ENCODE measurements at places on chromosomes 5 and 9.

- DNase-seq, result no peak
Observed at GRCh38 chr9:86541014-86541570, 186.9 kb upstream of the TUT7 start.

- no peak for DNase-seq
Observed at GRCh38 chr5:125560476-125561225, 814.2 kb upstream of the ZNF608 start.

GRCh38 chr9:35958104-35958837 lies at the start of gene OR2S2:
OR2S2 (minus strand) TSS chr9:35958154; CDS start chr9:35958098, 56 bp downstream.
- no peak for DNase-seq

DNA sequence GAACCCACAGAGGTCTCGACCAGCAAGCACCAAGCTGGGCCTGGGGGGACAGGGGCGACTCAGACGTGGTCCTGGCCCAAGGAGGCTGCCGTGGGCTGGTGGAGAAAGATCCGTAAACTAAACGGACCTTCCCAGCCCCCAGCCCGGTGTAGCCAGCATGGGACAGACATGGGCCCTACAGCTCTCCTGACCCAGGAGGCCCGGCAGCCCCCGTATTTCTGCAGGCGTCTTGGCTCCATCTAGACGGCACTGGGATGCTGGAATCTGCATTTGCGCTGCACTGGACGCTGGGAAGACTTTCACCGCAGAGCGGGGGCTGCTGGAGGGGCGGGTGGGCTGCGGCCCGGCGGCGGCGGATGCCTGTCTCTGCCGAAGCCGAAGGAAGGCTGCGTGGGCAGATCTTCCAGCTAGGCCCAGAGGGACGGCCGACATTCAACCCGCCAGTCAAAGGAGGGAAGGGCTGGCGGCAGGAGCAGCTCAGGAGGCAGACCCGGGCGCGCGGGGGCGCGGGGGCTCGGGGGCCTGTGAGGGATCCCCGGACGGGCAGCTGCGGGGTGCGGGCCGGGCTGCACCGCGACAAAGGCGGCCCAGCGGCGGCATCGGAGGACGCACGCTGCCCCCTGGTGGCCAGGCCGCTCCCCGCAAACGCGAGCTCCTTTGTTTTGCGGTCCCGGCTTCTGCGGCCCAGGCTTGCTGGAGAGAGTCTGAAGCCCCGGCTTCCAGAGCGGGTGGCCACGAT lies 266.2 kb downstream of the NSG2 start:
- DNase-seq, result peak; percentile 49

- DNase-seq, result no peak
Observed at GRCh38 chr5:137462816-137463520, 36.2 kb downstream of the SPOCK1 start.

DNA sequence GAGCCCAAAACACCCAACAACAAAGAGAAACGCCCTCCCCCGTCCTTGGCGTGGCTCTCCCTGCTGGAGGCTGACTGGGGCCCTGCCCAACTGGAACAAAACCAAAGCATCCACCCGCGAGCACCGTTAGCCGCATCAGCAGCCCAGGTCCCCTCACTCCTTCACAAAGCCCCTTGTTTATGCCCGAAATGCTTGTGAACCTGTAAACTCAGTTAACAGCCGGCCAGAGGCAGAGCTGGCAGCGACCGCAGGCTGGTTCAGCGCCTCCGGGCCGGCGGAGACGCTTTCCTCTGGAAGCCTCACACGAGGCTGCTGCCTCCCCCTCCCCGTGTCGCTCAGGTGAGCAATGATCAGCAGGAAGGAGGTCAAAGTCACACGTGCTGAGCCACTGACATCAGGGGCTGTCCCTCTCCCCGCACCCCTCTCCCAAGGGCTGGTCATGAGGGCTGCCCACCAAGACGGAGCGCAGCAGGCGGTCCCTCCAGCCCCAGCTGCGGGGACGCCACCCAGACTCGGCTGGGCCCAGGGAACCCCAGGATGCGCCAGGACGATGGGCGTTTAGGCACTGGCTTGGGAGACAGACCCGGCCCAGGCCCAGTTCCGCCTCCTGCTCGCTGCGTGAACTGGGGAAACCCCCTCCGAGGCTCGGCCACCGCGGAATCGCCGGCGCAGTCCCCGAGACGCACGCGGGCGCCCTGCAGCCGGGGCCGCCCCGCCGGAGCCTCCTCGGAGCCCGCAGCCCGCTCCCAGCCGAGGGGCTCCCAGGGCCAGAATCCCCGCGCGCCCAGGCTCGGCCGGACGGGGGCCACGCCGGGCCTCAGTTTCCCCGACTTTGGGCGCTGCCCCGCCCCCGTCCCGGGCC lies 563 bp downstream of the SNAPC4 start:
- no peak for DNase-seq

DNA sequence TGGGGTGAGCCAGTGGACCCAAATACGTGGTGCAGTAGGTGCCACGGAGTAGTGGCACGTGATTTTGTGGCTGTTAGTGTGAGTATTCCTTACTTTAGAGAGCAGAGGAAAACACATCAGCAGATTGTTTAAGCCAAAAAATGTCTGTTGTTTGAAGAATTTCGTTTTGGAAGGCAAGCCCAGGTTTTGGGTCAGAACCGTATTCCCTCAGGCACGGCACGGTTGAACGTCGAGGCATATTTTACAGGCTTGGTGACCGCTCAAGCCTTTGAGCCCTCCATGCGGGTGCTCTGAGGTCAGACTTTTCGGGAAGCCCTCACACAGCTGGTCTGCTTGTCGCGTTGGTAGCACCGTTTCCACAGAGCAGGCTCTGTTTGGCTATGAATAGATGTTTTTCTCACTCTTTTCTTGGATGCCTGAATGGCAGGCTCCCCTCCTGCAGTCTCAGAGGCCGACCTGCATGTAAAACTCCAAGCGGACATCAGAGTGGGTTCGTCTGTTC lies 27.2 kb downstream of the NEK6 start:
- no peak for DNase-seq

GRCh38 chr5:178454821-178455479 lies 135.2 kb downstream of the COL23A1 start:
- no peak for DNase-seq

- DNase-seq, result no peak
Observed at GRCh38 chr5:146394486-146394885, 52.6 kb upstream of the TCERG1 start.

DNA sequence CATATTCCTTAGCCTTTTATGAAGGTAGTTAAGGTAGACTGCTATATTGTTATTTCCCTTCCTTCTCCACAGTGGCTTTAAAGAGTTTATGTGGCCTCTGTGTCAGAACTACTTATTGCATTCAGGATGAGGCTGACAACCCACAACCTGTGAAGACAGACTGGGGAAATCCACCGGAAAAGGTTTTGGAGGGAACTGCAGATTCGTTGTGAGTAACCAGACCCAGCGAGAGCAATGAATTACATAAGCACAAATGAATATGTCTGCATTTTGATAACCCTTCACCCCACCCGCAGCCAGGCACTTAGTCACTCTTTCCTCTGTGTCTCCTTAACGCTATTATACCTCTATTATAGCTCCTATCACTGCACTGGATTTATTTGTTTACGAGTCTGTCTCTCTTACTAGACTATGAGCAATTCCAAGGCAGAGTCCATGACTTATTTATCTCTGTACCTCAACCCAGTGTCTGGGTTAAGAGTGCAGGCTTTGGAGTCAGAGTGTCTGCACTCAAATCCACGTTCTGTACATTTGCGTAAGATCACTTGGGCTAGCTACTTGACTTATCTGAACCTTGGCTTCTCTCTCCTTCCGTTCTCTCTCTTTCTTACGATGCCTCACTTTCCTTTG lies 19.2 kb downstream of the KCTD16 start:
- DNase-seq, result peak; percentile 85

- no peak for DNase-seq
Observed at GRCh38 chr9:137311171-137311985, 9.3 kb upstream of the NRARP start.

DNA sequence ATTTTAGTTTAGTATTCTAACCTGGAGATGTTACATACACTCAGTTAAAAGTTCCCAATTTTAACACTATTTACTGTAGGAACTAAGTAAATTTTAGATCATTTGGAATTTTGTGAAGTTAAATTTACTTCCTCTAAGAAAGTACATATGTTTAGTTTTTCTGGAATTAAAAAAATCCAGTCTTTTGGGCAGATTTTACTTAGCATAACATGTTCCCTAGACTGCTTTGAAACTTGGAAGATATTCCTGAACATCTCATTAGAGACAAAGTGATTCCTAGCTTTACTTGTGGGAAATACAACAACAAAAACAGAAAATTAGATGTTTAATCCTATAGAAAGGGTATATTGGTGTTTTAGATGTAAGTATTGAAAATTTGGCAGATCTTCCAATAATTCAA lies 930.0 kb upstream of the PTPRD start:
- no peak for DNase-seq

GRCh38 chr5:107736638-107737037 lies 65.9 kb upstream of the EFNA5 start:
- DNase-seq, result no peak

DNA sequence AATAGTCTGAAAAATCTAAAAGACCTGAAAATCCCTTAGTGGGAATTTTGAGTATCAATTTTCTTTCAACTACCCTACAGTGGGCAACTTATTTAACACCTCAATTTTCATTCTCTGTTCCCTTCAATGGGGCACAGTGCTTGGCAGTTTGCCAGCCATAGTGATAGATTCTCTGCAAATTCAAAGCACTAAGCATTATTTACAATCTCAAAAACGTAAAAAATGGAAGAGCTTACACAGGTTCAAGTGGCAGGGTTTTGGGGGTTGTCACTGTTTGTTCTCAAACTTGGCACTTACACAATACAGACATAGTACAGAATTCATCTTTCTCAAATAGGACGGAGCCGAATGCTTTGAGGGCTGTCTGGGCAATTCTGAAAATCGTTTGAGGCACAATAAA lies 515.0 kb downstream of the EFNA5 start:
- DNase-seq, result no peak

DNA sequence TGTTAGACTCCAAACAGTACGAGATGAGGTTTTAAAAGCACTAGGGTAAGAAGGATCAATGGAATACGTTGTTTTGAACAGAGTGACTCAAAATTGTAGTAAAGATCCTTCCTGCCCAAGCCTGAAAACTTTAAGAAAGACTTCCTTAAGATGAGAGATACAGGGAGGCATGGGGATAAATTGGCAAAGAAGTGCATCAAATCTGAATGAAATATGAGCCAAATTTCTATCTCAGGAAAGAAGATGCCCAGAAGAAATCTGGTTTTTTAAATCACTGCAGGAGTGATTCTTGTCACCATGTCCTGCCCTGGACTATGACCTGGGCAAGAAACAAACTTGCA lies 14.9 kb downstream of the FCN2 start:
- no peak for DNase-seq

DNA sequence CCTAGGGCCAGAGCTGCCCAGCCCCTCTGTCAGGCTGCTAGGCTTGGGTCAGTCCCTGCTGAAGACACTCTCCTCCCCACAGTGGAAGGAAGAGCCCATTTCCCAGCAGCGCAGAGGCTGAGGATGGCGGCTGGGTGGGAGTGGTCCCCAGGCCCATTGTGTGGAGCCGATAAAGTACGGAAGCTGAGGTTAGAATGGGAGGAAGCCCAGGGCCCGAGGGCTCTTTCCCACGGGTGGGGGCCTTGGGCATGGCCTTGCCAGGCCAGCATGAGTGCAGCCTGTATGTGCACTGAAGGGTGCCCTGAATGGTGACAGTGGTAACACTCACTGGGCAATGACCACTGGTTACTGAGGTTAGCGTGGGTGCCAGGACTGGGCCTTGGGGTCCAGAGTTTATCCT lies 125.9 kb downstream of the RGS3 start:
- no peak for DNase-seq

GRCh38 chr5:55724281-55724680 lies 12.2 kb upstream of the SLC38A9 start:
- DNase-seq, result no peak

- no peak for DNase-seq
Observed at GRCh38 chr5:127820910-127821553, 117.8 kb downstream of the CCDC192 start.

GRCh38 chr5:58775701-58776262 lies 192.9 kb downstream of the RAB3C start:
- no peak for DNase-seq

DNA sequence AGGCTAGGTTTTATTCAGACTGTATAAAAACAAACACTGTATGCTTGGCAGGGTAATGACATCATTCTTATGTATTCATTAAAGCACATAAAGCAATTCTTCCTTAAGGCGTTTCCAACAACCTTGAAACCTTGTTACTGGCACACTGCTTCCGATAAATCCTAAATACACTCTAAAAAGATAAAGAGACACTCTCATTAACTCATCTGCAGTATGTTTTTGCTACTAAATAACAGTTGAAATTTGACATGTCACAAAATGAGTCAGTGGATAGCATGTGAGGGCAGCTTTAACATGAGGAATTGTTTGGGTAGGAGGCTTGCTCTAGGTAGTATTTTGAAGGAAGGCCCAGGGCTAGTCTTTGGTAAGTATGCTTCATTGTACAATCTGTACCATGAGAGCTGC lies 13.7 kb downstream of the YIPF5 start:
- DNase-seq, result no peak

GRCh38 chr5:13708906-13709305 lies 235.6 kb downstream of the DNAH5 start:
- DNase-seq, result no peak

DNA sequence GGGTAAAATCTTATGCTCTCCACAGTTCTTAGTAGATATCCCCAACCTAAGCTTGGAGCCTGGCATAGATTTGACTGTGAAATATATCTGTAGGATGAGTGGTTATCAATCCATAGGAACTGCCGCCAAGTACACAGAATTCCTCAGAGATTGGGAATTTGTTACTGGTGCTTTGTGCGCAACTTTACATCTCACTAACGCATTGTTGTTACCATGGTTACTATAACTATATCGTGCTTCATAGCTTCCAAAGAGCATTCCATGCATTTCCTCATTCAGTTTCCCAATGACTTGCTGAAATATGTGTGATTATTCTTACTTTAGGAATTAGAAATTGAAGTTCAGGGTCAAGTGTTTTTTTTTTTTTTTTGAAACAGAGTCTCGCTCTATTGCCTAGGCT lies 9.5 kb upstream of the GGTA1 start:
- no peak for DNase-seq

DNA sequence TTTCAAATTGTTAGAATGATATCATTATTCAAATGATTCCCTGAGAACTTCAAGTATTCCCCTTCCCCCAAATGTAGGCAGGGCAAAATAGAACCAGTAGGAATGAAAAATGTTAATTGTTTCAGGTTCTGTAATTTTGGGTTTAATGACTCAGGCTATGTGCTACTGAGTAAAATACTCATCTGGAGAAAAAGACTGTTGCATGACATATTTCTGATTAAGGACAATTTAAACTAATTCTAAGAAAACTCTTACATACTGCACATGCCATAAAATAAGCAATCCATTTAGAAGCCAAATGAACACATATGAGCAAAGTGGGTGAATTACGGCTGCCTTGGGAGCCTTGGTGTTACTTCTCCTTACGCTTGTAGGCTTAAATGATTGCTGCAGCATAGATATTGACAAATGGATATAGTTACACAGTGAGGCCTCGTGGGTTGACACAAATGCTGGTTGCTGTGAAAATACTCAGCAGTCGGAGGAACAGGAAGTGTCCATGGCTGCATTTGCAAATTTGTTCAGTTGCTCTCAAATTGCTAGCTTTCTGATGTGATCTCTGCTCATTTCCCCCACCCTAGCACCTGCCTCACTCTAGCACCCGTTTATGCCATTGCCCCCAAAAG lies 174.9 kb upstream of the DMAC1 start:
- DNase-seq, result no peak
